Activated naive CD8-positive, alpha-beta T cell treated with anti-CD3 and anti-CD28 coated beads, Interleukin-2, amount 10 ng/mL, durations not matched to agents 7 days and 5 days (primary cell): ENCODE measurements at places on chromosomes 12 and 14. TPM values are rescaled to one million over a fixed set of nuclear protein-coding genes. Genes with fewer than 3 reads are reported as not detected.

DNA sequence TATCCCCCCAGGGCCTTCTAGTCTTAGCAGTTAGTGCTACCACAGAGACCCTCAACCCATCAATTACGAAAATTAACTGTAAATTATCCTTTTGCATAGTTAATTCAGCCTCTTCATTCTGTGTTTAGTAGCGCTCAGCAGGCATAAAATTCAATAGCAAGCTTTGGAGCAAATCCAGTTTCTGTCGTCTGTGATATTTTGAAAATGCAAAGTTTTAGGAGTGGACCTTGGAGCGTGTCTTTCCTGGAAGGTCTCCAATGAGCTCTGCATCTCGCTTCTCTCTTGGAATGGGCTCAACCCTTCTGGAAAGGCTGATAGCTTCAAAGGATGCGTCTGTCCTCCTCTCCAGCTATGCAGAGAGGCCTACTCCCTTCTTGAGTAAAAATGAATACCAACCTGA, 222.9 kb downstream of the SLC15A4 start:
- DNase-seq, result no peak

- no peak for DNase-seq
Measured at GRCh38 chr14:74160763-74161162, 76.0 kb downstream of the LIN52 start.

- DNase-seq, result no peak
Measured at GRCh38 chr12:113796066-113796827, 169.9 kb downstream of the RBM19 start.

DNA sequence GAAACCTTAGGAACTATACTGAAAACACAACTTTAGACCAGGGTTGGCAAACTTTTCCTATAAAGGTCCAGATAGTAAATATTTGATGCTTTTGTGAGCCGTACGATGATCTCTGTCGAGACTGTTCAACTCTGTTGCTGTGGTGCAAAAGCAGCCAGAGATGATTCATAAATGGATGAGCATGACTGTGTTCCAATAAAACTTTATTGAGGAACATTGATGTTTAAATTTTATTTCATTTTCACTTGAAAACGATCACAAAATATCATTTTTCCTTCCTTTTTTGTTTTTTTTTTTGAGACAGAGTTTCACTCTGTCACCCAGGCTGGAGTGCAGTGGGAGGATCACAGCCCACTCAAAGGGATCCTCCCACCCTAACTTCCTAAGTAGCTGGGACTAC, 105.5 kb downstream of the PTPN11 start:
- DNase-seq, result no peak

KRT2 gene
- not detected for total RNA-seq
